Stimulated activated CD8-positive, alpha-beta memory T cell treated with anti-CD3 and anti-CD28 coated beads, Interleukin-15, amount 100 ng/mL, for 24 hours (primary cell): ENCODE measurements at places on chromosomes 16 and 17.

DNA sequence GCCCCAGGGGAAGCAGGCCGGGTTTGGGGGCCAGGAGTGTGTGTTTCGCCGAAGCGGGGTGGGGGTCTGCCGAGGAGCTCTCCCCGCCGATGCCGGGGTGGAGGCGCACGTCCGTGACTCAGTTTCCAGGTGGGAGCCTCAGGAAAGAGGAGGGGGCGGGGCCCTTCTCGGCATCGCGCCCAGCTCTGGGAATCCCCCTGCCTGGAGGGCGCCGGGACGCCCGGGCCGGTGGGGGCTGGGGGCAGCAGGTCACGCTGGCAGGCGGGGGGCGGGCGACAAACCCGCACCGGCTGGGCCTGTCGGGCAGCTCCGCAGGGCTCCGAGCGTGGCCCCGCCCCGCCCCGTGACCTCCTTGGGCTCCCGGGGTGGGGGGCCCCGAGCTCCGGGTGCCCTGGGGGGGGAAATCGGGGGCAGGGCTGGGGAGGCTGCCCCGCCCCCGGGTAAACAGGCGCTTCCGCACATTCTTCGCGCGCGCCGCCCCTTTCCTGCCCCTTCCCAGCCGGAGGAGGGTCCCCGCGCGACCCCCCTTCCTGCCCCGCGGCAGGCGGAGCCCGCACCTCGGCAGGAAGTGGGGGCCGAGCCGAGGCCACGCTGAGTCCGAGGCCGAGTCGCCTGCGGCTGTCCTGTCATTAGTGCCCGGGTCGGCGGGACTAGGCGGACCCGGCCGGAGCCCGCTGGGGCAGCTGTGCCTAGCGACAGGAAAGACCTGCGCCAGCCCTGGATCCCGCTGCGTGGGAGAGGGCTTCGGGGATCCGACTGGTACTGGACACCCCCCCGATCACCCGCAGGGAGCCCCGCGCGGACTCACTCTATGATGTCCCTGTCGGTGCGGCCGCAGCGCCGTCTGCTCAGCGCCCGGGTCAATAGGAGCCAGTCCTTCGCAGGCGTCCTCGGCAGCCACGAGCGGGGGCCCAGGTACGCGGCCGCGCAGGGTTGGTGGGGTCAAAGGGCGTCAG, 9.3 kb downstream of the RIPOR1 start:
- DNase-seq, result no peak

DNA sequence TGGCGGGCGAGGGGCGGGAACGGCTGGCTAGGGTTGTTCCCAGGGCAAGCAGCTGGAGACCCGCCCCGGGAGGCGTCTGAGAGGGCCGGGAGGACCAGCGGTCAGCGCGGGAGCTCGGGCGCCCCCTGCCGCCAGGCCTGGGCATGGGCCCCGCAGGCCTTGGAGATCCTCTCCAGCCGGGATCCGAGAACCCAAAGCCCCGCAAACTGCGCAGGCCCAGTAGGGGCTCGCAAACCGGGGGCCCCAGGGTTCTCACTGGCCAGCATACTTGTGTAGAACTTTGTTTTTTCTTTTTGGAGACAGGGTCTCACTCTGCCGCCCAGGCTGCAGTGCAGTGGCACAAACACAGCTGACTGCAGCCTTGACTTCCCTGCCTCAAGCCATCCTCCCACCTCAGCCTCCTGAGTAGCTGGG, 20.8 kb upstream of the ZNF423 start:
- DNase-seq, result no peak

GRCh38 chr16:71426880-71427615, 14.8 kb downstream of the TLE7 start:
- DNase-seq, result no peak

DNA sequence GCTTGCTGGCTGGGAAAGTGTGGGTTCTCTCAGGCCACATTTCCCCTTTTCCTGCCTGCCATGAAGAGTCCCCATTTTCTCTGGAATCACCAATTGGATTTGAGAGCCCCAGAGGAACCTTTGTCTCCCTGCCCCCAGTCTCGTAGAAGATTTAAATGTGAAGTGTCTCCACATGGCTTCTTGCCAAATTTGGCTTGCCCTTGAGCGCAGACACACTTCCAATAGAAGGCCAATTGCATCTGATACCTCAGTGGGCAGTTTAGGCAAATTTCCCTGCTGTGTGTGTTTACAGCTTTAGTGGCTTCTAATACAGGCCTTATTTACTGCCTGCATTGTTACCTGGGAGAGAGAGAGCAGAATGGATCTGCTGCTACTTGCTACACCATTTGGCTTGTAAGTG, 29.7 kb downstream of the CDK5R1 start:
- DNase-seq, result no peak

GRCh38 chr17:62105861-62106260, 40.8 kb upstream of the MED13 start:
- no peak for DNase-seq

GRCh38 chr17:41800601-41801373, 11.0 kb downstream of the P3H4 start:
- DNase-seq, result no peak

DNA sequence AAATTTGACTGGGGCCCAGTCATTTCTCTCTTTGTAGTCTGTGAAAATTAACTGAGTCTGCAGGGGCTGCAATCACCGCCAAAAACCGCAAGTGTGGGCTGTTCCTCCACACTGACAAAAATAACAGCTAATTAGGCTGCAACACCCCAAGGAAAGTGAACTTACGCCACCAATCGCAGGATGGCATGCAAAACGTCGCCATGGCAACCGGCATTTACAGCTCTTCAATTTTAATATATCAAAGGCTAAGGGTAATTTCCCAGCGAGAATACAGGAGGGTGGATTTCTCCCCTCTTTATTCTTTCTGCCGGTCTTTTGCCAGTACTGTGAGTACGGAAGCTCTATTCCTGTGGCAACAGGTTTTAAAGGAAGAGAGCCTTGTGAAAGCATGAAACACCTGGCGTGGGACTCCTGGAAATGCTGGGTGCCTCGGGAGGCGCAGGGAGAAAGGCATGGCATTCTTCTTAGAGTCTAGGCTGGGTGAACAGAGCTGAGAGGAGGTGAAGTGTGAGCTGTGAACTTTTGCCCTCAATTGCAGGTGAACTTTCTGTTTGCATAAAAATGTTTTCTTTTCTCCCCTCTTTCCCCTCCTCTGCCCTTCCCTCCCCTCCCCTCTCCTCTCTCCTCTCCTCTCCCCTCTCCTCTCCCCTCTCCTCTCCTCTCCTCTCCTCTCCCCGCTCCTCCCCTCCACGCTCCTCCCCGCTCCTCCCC, 399.7 kb downstream of the XYLT1 start:
- DNase-seq, result peak; percentile 33

GRCh38 chr17:9239793-9240658, 218.7 kb downstream of the NTN1 start:
- peak; percentile 33 for DNase-seq

DNA sequence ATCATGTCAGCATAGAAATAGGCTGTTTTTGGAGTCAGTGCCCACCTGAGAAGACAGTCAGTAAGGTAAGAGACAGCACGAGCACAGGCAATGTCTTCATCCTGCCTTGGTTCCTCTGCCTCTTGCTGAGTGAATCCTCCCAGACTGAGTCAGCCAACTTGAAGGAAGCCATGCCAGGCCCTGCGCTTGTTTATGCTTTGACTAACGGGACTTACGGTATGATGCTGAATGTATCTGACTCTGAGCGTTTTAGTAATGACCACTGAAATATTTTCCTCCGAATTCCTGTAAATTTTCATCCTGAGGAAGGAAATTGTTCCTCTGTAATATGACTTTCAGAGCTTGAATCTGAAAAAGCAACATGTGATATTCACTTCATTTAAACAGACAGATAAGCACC, 18.0 kb downstream of the C17orf67 start:
- DNase-seq, result no peak

DNA sequence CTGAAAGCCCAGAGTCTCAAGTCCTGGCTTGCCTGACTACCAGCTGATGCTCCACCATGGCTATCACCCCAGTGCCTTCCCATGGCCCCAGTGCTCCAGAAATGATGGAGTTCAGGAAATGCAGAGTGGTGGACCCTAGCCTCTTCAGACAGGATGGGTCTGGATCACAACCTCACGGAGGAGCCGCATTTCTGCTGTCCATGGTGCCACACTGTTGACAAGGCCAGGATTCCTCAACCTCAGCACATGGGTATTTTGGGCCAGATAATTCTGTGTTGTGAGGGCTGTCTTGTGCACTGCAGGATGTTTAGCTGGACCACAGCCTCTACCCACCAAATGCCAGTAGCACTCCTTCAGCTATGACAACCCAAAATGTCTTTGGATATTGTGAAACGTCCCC, 6.7 kb upstream of the CRHR1 start:
- DNase-seq, result no peak

DNA sequence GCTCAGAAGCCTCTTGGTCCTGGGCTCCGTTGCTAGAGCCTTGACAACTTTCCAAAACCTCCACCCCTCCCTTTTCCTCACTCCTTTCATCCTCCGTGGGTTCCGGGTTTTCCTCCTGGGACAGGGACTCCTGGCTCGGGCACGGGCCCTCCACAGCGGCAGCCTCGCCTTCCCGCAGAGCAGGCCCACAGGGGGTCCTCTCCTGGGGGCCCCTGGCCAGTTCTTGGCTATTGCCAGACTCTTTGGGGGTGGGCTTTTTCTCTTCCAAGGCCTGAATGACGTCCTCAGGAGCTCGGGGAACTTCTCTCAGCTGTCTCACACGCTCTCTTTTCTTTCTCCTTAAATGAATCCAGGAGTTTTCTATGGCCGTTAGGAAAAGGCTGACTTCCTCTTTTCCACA, 19.3 kb upstream of the MNT start:
- DNase-seq, result no peak

GRCh38 chr17:37212179-37212578, 163.6 kb upstream of the C17orf78 start:
- no peak for DNase-seq

DNA sequence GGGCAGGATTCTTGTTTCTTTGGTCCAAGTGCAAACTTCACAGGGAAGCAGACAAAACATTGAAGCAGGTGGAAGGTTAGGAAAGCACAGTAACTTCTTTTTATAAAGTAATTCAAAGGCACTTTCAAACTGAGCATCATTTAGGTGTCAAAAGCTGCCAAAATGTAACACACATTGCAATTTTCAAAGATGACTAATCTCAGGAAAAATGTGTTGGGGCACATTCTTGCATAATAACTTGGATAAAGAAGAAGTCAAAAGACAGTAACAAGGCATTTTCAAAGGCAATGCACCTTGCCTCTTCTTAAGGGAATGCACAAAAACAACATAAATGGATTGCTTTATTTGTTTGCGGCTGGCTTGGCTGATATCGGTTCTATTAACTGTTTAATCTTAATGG, 3.6 kb downstream of the KCNJ2 start:
- no peak for DNase-seq

- no peak for DNase-seq
Measured at GRCh38 chr16:3400446-3400778, 392 bp downstream of the ZSCAN32 start.

DNA sequence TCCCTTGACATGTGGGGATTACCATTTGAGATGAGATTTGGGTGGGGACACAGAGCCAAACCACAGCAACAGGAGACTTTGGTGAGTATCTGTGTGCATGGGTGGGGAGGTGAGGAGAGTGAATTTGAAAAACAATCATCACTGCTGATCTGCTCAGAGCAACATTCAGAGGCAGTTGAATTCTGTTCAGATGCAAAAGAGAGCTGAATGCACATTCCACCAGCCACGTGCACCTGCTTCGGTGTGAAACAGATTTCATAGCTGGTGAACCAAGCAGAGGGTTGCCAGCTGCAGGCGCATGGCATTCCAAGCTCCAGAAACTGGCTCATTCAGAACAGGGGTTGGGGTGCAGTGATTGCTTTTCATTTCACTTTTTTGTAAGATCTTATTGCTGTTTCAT, 233.1 kb upstream of the FOXF1 start:
- no peak for DNase-seq

DNA sequence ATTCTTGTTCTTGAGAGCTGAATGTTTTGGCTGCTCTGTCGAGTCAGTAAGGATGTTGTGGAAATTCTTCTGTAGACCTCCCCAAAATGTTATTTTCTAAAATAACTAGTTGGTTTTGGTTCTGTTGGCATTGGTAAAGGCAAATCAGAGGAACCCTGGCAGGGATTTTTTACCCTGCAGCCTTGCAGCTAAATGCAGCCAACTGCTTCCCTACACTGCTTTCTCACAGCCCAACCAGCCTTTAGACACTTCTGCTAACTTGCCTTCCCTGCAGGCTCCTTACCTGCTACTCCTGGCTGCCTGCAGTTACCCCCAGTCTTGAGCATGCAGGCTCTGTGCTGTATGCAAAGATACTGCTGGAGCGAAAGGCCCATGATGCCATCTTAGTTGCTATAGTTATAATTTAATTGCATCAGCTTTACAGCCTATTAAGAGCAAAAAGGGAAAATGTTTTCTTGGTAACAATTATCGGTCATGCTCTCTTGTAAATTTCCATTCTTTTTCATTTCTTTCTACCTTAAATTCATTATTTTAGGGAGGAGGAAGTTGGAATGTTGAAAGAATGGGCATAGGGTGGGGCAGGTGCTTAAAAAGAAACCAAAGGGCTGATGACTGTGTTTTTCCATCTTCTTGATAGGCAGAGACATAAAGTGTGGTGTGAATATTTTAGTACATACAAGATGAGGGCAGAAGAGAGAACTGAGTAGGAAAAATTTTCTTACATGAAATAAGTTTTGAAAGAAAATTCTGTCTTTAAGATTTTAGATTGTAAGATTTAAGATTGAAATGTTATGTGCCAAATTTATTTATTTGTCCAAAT, 20.0 kb downstream of the NUP93 start:
- no peak for DNase-seq

DNA sequence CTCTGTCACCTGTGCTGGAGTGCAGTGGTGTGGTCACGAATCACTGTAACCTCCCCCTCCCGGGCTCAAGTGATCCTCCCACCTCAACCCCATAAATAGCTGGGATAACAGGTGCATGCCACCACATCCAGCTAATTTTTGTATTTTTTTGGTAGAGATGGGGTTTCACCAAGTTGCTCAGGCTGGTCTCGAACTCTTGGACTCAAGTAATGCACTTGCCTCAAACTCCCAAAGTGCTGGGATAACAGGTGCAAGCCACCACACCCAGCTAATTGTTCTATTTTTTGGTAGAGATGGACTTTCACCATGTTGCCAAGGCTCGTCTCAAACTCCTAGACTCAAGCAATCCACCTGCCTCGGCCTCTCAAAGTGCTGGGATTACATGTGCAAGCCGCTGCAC, 86.5 kb downstream of the STH start:
- DNase-seq, result no peak

DNA sequence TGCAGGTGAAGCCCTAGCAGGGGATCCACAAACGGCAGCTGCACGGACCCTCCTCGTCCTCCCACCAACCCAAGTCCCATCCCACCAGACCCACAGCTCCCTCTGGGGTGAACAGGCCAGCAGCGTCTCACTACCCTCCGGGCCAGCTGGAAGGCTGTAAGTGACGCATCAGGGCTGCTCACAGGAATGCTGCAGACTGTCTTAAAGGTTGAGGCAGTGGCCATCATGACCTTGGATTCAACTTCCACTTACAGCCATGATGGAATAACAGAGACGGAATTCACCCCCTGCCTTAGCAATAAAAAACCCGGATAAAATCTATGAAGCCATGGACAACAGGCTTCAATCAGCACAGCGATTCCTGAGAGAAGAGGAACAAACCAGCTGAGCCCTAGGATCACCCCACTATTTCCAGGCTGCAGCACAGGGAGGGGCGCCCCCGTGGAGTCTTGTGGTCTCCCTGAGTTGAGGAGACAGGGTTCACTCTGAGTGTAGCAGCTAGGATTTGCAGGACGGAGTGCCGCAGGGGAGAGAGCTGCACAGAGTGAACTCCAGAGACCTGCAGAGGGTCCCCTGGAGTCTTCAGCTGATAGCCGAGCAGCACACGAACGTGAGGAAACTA, 10.5 kb downstream of the FAM83G start:
- DNase-seq, result no peak
